ENCODE measurements at places on chromosomes 5 and 9. TPM values are rescaled to one million over a fixed set of nuclear protein-coding genes. Genes with fewer than 3 reads are reported as not detected.

Gene TPPP
- total RNA-seq = 5.4 TPM

Gene PLCXD3
- total RNA-seq = 0.21 TPM

Gene PCDHGC4
- total RNA-seq = not detected

Gene STC2
- total RNA-seq = 35.2 TPM

Gene GALNT12
- 4.0 TPM for total RNA-seq

Gene SLCO6A1
- total RNA-seq = not detected

Gene SHOC1
- total RNA-seq = 0.02 TPM

Gene AJM1
- total RNA-seq = 4.6 TPM

Gene SLC6A7
- 0.02 TPM for total RNA-seq

Gene SPACA9
- 5.8 TPM for total RNA-seq

Gene ADGRD2
- total RNA-seq = not detected

Gene TRAF1
- 1.9 TPM for total RNA-seq

Gene JMY
- total RNA-seq = 2.6 TPM

Gene BARHL1
- not detected for total RNA-seq

Gene OBP2B
- total RNA-seq = not detected

Gene TMEM250
- 50.8 TPM for total RNA-seq

Gene C5orf58
- not detected for total RNA-seq

Gene ARID3C
- total RNA-seq = 0.20 TPM

Gene NR2F1-AS1
- total RNA-seq = 2.6 TPM

Gene CRB2
- 0.15 TPM for total RNA-seq

Gene TMEM215
- not detected for total RNA-seq

Gene TXNDC8
- total RNA-seq = not detected

Gene PITX1
- 31.8 TPM for total RNA-seq

Gene MGAT4B
- total RNA-seq = 176 TPM

Gene HAPLN1
- total RNA-seq = not detected

Gene CKMT2
- total RNA-seq = not detected

Gene NUP214
- 26.5 TPM for total RNA-seq

Gene PCDHGA1
- total RNA-seq = 0.26 TPM

Gene PTGER4
- 7.6 TPM for total RNA-seq

Gene IFNK
- total RNA-seq = not detected

Gene CDC20B
- total RNA-seq = 0.08 TPM

Gene ROPN1L
- 1.7 TPM for total RNA-seq

Gene ANKRD20A1
- total RNA-seq = 1.5 TPM

Gene NSG2
- total RNA-seq = not detected

Gene PCDHB5
- total RNA-seq = 1.1 TPM

Gene SRD5A1
- 27.7 TPM for total RNA-seq

Gene WDR38
- total RNA-seq = 0.07 TPM

Gene TEX48
- total RNA-seq = not detected

Gene GFPT2
- total RNA-seq = 62.3 TPM

Gene DNAJC21
- total RNA-seq = 28.3 TPM

Gene MAT2B
- 39.7 TPM for total RNA-seq

Gene BAAT
- total RNA-seq = 0.56 TPM

Gene GARIN3
- total RNA-seq = not detected

Gene REXO4
- total RNA-seq = 33.8 TPM

Gene HRH2
- 0.49 TPM for total RNA-seq

Gene SLC45A2
- not detected for total RNA-seq

Data from A549 treated with dexamethasone at 1 μM for 4 hours (cell line).